ENCODE measurements at places on chromosomes 5 and 9.
A peak's percentile ranks its signal among the peaks of the same experiment; 100 is the strongest.

DNA sequence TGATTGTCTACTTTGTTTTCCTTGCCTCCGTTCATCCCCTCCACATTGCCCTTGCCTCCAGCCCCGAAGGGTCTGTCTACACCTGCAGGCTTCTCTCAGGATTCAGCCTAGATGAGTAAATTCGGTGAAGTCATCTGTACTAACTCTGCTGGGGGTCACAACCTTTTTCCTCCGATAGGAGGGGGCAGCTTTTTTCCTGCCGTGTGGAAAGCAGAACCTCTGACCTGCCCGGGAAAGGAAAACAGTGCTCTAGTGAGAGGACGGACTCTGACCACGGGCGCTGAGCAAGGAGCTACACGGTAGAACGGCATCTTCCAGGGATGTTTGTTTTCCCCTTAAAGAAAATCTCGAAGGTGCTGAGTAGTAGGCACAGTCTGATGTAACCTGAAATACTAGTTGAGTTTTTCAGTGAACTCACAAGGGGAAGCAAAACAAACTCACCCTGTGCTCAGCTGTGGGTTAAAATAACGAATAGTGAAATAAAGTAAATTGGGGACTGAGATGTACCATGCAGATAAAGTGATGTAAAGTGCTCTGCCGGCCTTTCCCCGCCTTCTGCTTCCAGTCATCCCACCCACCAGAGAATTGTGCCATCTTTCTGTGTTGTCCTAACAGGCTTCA lies 281.8 kb downstream of the AOPEP start:
- DNase-seq: no peak

DNA sequence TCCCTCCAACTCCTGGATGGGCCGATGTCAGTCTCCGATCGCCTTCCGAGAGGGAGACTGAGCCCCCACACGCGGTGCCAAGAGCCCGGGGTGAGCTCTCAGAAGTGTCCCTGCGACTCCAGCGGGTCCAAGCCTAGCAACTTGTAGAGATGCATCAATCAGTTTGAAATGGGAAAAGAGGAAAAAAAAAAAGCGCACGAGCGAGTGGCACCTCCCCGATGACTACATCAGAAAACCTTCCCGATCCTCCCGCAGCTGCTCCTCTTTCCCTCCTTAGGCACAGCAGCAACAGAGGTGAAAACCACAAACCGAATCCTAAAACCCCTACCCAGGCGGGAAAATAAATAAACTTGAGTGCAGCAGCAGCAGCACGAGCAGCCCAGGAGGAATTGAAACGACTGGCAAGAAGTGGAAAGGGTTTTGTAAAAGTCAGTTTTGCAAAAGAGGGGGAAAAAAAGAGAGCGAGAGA lies 1.0 kb upstream of the EFNA5 start:
- peak; percentile 67 for DNase-seq

DNA sequence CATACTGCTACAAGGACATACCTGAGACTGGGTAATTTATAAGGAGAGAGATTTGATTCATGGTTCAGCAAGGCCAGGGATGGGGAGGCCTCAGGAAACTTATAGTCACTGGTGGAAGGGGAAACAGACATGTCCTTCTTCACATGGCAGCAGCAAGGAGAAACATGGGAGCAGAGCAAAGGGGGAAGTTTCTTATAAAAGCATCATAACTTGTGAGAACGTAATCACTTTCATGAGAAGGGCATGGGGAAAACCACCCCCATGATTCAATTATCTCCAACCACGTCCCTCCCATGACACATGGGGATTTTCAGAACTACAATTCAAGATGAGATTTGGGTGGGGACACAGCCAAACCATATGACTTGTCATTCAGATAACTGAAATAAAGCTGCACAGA lies 100.9 kb downstream of the ST8SIA4 start:
- no peak for DNase-seq

DNA sequence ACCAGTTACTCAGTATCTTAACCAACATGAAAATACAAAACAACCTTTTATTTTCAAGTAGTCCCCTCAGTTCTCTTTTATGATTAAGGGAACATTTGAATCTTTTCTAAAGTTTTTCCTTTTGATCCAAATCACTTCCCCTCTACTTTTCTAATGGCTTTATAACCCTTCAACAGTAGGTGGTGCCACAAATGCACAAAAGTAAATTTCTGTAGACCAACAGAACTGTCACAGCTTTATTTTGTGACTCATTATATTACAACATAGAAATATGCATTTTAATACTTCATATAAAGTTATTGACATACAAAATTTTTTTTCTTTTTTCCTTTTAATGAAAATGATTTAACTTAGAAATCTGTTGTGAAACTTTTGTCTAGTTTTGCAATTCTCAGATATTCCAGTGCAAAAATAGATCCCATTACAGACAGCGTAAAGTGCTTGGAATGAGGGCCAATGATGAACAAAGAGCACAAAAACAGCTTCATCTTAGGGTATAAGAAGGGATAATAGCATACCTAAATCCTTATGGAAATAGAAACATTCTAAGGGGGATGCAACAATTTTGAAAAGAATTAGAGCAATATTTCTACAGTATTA lies 17.0 kb downstream of the NIPSNAP3B start:
- DNase-seq: peak; percentile 58

- no peak for DNase-seq
These were observed 197.1 kb downstream of the ZNF462 start for GRCh38 chr9:107060062-107060461.

DNA sequence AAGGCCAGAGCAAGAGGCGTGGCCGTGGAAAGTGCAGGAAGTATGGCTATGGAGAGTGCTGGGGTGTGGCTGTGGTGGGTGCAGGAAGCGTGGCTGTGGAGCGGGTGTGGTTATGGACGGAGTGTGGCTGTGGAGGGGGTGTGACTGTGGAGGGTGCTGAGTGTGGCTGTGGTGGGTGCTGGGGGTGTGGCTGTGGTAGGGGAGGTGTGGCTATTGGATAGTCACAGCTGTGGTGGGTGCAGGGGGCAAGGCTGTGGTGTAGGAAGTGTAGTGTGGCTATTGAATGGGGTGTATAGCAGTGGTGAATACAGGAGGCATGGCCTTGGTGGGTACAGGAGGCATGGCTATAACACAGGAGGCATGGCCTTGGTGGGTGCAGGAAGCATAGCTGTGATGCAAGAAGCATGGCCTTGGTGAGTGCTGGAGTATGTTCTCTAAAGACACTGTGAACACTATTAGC lies 40.8 kb upstream of the SPATA31C2 start:
- DNase-seq: no peak

Measured in foreskin fibroblast (primary cell).